Fibroblast of lung (primary cell): ENCODE measurements at places on chromosomes 13 and 19. TPM values are rescaled to one million over a fixed set of nuclear protein-coding genes. Genes with fewer than 3 reads are reported as not detected.

DNA sequence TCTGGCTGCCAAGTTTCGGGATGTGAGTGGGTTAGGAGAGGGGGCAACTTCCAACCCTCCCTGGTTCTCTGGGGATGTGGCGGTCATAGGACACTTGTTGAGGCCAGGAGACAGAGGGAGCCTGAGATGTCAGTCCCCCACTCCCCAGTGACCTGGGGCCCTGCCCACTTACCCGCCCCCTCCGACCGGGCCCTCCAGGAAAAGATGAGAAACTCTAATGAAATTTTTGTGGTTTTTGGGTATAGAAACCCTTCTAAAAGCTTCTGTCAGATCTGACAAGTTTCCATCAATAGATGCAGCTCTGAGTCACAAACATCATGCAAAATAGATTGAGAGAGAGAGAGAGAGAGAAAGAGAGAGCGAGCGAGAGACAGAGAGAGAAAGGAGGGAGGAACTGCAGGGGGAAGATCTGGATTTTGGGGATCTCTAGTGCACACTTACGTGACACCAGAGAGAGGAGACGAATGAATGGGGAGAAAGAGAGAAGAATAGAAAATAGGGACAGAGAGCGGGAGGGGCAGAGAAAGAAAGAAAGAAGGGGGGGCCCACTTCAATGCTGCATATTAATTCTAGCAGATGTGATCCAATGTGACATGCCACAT lies 94.0 kb downstream of the PTPRS start:
- H3K27me3 ChIP-seq: no peaks in the 10 kb centered on the region
- peaks cover 10% of the 10 kb centered on the region for H3K36me3 ChIP-seq
- no peaks in the 10 kb centered on the region for H3K4me1 ChIP-seq
- no peak overlapping the region for H3K4me3 ChIP-seq
- H3K27ac ChIP-seq: no peak overlapping the region

DNA sequence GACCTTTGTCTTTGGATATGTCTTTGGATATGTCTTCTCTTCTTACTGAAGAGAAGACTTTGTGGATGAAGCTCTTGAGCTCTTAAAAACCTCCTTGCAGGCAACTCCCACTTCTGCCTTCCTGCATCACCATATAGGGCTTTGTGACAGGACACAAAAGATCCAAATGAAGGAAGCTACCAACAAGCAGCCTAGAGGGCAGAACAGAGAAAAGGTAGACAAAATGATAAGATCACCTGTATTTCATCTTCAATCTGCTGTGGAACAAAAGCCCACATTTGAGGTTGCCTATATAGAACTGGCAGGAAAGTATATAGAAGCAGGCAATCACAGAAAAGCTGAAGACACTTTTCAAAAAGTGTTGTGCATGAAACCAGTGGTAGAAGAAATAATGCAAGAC lies 42.5 kb downstream of the N4BP2L1 start:
- H3K4me3 ChIP-seq: no peak overlapping the region
- no peak overlapping the region for H3K27ac ChIP-seq
- DNase-seq: no peak

DNA sequence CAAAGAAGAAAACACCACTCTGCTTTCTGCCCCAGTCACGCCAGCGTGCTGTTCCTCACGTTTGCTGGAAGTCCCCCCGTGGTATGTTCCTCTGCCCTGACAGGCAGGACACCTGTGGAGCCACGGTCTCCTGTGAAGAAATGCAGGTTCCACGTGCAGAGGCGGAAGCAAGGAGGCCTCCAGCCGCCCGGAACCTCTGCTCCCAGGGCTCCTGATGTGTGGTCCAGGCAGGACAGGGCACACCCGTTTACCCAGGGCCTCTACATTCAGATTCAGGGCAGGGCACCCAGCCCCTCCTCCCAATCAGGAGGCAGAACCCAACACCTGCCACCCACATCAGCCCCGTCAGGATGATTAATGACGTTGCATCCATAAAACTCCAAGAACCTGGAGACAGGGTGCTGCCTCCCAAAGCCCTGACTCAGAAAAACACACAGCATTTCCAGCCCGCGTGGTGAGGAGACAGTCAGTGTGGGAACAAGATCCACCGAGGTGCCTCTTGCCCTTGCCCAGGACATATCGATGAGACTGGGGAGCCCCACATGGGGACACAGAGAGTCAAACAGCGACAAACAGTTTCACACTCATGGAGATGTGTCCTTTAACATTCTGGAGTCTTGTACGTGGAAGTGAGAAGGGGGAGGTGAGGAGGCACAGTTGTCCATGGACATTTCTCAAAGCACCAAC lies 76.2 kb downstream of the COL4A1 start:
- no peak overlapping the region for H3K4me3 ChIP-seq
- H3K36me3 ChIP-seq: no peaks in the 10 kb centered on the region
- DNase-seq: no peak
- H3K27me3 ChIP-seq: no peaks in the 10 kb centered on the region
- H3K27ac ChIP-seq: no peak overlapping the region

- no peak overlapping the region for H3K27ac ChIP-seq
- H3K4me3 ChIP-seq: no peak overlapping the region
- DNase-seq: no peak
- H3K27me3 ChIP-seq: no peaks in the 10 kb centered on the region
Measured at GRCh38 chr19:30640252-30640965, 268.2 kb downstream of the ZNF536 start.

GRCh38 chr19:34985249-34986022 lies 14.7 kb upstream of the GRAMD1A start:
- no peaks in the 10 kb centered on the region for H3K36me3 ChIP-seq
- no peaks in the 10 kb centered on the region for H3K4me1 ChIP-seq
- H3K27me3 ChIP-seq: no peaks in the 10 kb centered on the region
- no peak overlapping the region for H3K27ac ChIP-seq

- no peaks in the 10 kb centered on the region for H3K27me3 ChIP-seq
- no peak overlapping the region for H3K27ac ChIP-seq
- peaks cover 8% of the 10 kb centered on the region for H3K4me1 ChIP-seq
- no peak for DNase-seq
Measured at GRCh38 chr19:40235238-40236025, 8.9 kb upstream of the CCNP start.

DNA sequence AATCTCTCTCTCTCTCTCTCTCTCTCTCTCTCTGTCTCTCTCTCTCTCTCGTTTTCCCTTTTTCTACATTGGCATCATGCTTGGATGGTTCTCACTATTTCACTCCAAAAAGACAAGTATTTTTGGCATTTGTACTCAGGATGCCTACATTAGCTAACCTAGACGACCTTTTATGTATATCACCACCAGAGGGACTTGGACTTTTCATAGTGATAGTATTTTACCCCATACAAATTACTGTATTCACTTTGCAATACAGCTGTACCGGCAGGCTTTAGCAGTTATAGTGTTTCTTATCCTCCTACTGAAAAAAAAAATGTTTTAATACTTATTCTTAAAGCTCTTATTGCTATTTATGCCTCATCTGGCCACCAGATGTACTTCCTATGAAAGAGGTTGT lies 687.2 kb upstream of the KLHL1 start:
- no peaks in the 10 kb centered on the region for H3K27me3 ChIP-seq
- no peaks in the 10 kb centered on the region for H3K4me1 ChIP-seq
- H3K4me3 ChIP-seq: no peak overlapping the region
- peak; percentile 26 for DNase-seq

DNA sequence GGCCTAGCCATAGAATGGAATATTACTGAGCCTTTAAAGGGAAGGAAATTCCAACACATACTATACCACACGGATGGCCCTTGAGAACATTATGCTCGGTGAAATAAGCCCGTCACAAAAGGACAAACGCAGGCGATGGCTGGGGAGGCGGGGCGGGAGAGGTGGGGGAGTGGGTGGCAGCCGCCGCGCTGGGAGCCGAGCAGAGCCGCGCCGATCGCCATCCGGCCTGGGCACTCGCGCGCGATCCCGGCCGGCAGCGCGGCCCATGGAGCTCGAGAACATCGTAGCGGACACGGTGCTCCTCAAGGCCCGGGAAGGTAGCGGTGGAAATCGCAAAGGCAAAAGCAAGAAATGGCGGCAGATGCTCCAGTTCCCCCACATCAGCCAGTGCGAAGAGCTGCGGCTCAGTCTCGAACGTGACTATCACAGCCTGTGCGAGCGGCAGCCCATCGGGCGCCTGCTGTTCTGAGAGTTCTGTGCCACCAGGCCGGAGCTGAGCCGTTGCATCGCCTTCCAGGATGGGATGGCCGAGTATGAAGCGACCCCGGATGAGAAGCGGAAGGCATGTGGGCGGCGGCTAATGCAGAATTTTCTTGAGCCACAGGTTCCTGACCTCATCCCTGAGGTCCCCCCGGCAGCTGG lies 140.1 kb downstream of the ZDHHC20 start:
- no peaks in the 10 kb centered on the region for H3K36me3 ChIP-seq
- H3K4me3 ChIP-seq: no peak overlapping the region
- DNase-seq: no peak
- no peaks in the 10 kb centered on the region for H3K27me3 ChIP-seq
- no peaks in the 10 kb centered on the region for H3K4me1 ChIP-seq
- H3K27ac ChIP-seq: no peak overlapping the region

- DNase-seq: no peak
- no peak overlapping the region for H3K4me3 ChIP-seq
- H3K4me1 ChIP-seq: no peaks in the 10 kb centered on the region
- H3K27me3 ChIP-seq: peaks cover 12% of the 10 kb centered on the region
Measured at GRCh38 chr19:53981376-53981951, 10.0 kb upstream of the CACNG6 start.

GRCh38 chr19:8639821-8640401 lies 9.5 kb downstream of the NFILZ start:
- no peak overlapping the region for H3K4me3 ChIP-seq
- H3K4me1 ChIP-seq: peaks cover 2% of the 10 kb centered on the region
- H3K27ac ChIP-seq: no peak overlapping the region

The NCR1 gene
- total RNA-seq: not detected in 2 replicates

The RNASEH2B gene
- 68.7 and 82.7 TPM in 2 replicates for total RNA-seq

The CD70 gene
- not detected in 2 replicates for total RNA-seq

The ZNF726 gene
- 0.51 and 3.5 TPM in 2 replicates for total RNA-seq
